ENCODE measurements at places on chromosomes 7 and 10. TPM values are rescaled to one million over a fixed set of nuclear protein-coding genes. Genes with fewer than 3 reads are reported as not detected.

The STEAP2 gene
- 10.7 TPM for total RNA-seq

DNA sequence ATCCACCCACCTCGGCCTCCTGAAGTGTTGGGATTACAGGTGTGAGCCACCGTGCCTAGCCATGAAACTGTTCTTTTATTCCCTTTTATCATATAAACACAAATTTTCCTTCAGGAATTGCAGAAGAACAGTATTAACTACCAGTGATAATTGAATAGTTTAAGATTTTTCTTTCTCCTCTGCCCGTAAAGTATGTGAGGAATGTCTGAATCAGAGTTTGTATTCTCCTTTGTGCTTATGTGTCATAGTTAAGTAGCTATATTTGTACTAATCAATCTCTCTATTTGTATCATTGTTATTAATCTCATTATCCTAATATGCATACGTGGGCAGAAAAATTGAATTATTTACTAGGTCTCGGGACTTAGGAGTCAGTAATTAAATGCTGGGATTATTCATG lies 83.6 kb downstream of the ZNF277 start:
- DNase-seq: peak; percentile 40

GRCh38 chr7:83072576-83073517 lies 89.8 kb downstream of the PCLO start:
- DNase-seq: no peak

DNA sequence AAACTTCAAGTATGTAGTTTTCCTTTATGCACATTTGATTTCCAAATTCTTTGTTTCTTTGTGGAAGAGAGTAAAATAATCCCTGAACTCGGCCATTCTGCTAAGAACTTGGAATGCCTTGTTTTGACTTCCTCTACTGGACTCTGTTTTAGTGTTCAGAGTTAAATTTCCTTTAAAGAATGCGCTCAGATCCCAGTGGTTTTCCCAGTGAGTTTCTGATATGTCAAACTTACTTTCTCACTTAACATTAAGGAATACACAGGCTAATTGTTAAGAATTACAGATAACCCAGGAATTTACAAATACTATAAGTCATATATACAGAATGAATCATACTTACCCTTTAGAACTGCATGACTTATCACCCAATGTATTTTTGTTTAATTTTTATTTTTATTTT lies 1067.6 kb upstream of the CELF2 start:
- DNase-seq: no peak

All from HFFc6 (cell line).